Kasumi-1 (cell line): ENCODE measurements at places on chromosomes 6 and 20.

DNA sequence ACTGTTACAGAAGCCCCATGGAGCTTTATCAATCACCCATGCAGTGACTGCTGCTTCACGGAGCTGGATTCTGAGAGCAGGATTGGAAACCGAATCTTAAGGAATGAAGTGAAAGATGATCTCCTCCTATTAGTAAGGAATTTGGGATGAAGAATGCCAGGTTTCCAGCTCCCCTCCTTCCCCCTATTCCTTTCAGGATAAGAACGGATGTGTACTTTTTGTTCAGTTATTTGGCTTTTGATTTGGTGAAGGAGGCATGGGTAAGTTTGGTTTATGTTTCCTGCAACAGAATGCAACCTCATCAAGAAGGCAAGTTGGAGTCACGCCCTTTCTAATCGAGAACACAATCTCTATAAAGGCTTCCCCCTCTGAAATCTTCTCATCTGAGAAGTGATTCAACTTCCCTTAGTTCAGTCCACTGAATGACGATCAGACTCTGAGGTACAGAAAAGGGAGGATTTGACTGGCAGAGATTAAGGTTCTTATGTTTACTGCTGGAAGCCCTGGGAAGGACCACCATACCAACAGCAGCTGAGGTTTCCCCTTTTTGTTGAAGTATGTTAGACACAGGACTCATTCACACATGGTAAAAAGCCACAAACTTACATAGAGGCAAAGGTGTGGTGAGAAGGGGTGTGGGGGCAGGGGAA lies 5.5 kb downstream of the ELMO2 start:
- peak; percentile 12 for DNase-seq

- DNase-seq: no peak
These were observed 769.9 kb downstream of the HDGFL1 start for GRCh38 chr6:23339268-23339667.

DNA sequence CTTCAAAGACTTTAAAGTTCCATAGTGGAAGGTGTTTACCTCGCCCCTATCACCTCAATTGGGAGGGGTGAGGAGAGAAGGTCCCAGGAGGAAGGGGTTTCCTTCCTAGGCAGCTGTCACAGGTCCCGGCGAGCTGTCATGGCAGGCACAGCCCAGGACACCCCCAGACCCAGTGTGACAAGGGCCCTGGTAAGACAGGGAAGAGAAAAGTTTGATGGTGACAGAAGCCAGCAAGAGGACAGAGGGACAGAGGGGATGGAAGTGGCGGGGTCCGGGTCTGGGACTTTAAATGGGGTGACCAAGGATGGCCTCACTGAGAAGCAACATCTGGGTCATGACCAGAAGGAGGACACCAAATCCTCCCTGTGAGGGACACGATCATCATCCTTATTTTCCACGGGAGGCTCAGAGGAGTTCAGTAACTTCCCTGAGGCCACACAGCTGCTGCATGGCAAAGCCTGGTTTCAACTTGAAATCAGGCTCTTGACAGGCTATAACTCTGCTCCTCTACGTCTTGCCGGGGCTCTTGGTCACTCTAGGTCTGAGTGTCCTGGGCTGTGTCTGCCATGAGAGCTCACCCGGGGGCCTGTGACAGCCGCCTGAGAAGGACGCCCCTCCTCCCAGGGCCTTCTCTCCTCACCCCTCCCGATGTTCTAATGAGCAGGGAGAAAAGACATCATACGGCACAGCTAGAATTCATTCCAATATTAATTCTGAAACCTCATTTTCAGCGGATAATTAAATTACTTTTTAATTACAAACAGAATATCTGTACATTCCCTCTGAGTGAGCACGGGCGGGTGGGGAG lies 222.2 kb downstream of the PREX1 start:
- no peak for DNase-seq

- DNase-seq: no peak
These were observed 163.0 kb downstream of the OPN5 start for GRCh38 chr6:47944846-47945245.

DNA sequence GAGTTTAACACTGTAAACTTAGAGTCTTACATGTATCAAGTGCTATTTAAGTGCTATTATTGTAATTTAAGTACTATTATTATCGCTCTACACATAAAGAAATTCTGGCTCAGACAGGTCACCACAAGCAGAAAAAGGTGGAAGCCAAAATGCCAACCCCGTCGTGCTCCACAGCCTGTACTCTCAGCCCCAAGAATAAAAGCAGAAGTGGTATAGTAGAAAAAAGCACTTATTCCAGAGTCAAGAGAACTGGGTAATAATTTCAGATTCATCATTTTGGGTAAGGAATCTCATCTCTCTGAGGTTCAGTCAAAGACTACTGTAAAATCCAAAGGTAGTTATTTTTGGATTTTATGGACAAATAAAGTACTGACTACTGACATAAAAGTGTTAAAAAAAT lies 943 bp downstream of the ZUP1 start:
- peak; percentile 84 for DNase-seq

- no peak for DNase-seq
These were observed 21.6 kb downstream of the HMGN3 start for GRCh38 chr6:79212859-79213258.

- DNase-seq: no peak
These were observed 64.2 kb upstream of the SUPT3H start for GRCh38 chr6:45441851-45442453.

DNA sequence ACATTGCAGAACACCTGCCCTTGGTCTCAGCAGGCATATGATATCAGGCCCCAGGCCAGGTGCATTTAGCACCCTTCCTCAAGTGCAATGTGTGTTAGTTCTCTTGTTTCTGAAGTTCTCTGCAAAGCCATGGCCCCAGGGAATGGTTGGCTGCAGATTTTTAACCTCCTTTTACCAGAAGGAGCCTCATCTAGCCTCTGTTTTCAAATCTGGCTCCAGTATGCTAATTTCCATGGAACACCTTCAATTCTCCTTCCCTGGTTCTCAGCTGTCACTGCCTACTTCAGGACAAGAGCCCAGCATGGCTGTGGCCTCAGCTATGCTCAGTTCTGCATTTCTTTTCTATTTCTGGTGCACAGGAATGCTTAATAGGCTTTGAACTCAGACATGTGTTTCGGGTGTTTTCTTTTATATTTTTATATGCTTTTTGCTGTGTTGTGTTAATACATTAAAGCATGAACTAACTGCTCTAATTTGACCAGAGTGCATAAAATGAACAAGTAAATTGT lies 51.6 kb upstream of the OGFRL1 start:
- DNase-seq: no peak
